Stimulated activated CD4-positive, alpha-beta T cell treated with anti-CD3 and anti-CD28 coated beads, Interleukin-2, amount 100 ng/mL, for 4 hours (primary cell): ENCODE measurements at places on chromosomes 16 and 17.

DNA sequence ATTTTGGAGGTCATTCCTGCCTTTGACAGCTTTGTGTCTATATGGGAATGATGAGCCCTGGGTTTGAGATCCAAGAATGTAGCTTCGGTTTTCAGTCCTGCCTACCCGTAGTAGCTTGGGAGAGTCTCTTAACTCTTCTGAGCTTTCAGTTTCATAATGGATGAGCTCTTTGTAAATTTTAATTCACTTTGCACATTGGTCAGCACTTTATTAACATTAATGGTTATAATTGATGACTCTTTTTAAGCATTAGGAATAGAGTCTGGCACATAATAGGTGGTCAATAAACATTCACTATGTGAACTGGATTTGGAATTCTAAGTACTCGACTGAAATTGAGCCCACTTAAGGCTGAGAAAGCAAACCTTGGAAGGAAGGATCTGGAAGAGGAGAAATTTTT, 17.3 kb downstream of the GPR139 start:
- no peak for DNase-seq

DNA sequence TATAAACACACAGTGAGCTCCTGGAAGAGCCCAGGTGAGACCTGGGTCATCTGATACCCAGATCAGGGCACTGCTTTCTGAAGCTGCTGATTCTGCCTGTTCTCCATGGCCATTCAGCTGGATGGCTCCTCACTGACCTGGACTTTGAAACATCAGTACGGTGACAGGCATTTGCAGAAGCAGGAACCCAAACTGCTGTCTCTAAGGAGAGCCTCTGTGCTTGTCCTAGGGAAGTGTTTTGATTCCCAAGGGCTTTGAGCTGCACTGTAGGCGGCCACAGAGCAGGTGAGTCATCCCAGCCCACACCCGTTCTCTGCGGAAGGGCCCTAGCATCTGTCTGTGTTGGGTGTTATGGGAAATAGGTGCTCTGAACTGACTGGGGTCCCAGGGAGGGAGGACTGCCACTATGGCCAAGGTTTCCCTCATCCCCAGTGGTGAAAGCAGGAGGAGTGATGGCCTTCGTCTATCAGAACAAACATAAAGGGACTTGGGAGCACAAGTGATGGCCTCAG, 60.7 kb upstream of the ADCY9 start:
- no peak for DNase-seq

DNA sequence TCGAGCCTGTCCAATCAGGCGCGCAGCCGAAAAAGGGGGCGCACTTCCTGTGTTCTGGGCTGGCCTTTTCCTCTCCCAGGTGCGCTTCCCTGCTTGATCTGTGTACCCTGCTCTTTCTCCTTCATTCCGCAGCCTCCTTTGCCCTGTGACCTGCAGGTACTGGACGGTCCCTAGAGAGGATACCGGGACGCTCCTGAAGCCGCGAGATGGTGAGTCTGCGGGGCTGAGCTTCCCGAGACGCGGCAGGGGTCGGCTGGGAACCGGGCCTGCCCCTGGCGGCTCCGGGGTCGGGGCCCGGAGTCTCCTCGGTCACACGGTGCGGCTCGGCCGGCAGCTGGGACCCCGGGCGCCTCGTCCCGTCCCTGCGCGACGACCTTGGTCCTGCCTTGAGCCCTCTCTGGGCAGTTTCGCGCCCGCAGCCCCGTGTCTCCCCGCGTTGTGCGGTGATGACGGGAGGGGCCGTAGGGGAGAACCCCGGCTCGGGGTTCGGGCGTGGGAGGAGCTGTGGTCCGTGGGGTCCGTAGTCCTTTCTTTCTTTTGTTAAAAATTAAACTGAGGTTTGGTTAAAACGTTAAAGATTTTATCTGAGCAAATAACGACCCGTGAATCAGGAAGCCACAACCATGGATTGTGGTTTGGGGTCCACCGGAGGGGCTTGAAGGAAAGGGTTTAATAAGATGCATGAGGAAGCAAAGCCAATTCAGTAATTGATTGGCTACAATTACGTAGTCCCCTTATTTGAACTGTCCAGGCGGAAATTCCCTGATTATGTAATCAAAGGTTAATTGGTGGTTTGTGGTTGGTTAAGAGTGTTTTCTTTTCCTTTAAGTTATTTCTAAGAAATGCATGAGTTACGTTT, 172.8 kb upstream of the ZNF267 start:
- peak; percentile 87 for DNase-seq

DNA sequence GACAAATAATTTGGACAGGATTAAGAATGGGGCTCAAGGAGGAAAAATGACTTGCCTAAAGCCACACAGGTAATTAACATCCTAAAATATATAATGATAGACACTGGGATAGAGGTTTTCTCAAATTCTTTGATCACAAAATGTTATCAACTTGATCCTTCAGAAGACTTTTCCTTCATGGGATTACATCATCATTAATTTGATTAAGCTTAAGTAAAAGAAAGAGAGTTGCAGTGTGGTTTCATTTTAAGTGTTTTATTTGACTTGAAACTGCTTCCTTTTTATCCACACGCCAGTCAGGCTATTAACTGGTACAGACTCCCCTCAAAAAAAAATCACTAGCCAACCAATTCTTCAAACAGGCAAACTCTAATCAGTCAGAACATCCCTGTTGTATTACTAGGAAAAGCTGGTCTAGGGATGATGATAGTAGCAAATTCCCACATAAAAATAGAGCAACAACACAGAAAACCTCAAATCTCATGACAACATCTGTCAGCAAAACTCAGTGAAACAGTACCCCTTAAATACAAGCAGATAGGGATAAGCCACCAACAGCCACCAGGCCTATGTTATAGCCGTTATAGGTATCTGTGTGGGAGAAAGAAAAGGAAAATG, 32.5 kb downstream of the AKAP10 start:
- DNase-seq: no peak

DNA sequence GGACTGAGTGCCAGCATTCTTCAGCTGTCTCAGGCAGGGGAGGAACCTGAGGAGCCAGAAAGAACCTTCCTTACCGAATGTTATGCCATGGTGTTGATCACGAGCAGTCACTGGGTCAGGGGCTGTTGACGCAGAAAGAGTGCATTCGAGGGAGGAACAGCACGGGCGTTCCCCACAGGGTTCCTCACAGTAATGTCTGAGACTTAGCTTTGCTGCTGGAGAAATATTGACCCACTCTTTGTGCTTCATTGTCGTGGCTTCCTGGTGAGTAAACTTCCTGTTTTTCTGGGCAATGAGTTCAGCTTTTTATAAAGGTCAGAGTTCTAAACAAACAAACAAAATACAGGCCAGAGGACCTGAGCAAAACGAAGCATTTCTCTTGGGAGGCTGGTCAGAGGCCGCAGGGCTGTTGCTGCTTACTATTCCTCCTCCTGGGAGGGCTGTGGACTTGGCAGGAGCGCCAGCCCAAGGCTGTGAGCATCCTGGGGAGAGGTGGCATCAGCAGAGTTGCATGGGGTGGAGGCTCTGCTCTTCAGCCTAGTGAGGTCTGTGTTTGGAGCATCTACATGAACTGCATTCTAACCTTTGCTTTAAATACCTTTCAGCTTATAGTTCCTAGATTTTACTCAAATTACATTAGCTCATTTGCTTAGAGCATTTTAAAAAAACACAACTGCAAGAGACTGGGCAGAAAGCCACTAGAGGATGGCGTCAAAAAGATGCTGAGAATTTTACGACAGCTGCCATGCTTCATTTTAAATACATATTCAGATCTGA, 143.1 kb upstream of the CACNG5 start:
- DNase-seq: no peak

GRCh38 chr16:88703486-88704309, 2.5 kb downstream of the RNF166 start:
- DNase-seq: peak; percentile 39

GRCh38 chr16:14307059-14307526, 236.0 kb downstream of the MRTFB start:
- DNase-seq: no peak
